ENCODE measurements at places on chromosomes 7 and 10.

DNA sequence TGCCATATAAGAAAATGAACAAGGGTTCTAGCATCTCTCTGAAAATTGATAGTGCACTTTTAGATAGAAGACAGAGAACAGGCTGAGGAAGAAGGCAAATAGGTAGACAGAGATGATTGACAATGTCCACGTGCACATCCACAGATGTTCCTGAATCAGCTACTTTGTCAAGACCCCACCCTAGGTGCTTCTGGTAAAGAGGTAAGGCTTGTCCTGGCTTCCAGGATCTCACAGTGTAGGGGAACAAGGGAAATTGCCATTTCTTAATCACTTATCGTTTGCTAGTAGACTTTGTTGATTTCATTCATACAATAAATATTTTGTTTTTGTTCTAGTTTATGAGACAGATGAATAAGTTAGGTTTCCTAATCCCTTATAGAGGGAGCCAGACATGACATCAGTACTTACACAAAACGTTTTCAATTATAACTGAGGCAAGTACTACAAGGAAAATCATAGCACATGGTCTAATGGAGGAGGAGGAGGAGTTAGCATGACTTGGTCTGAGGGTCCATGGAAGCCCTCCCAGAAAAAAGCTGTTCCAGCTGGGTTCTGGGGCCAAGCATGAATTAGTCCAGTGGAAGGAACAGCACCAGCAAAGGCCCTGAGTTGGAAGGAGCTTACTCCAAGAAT is 115.9 kb upstream of the ARID5B start:
- no peak overlapping the region for H3K4me3 ChIP-seq
- H3K27me3 ChIP-seq, result no peaks in the 10 kb centered on the region
- H3K4me1 ChIP-seq, result peaks cover 13% of the 10 kb centered on the region
- H3K36me3 ChIP-seq, result no peaks in the 10 kb centered on the region
- no peak overlapping the region for H3K27ac ChIP-seq
- DNase-seq, result no peak

DNA sequence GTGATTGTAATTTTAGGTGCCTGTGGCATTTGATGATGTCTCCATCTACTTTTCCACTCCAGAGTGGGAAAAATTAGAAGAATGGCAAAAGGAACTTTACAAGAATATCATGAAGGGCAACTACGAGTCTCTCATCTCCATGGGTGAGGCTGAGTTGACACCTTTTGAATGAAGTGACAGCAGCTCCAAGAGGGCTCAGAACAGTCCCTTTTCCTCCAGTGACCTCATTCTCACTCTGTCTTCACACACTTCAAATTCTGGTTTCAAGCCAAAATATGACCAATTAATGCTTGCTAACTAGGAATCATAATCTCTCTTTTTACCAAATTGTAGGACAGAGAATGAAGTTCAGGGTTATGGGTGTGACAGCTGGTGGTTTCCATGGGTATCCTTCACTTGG is 18.9 kb downstream of the ZNF398 start:
- H3K27me3 ChIP-seq, result no peaks in the 10 kb centered on the region
- no peak overlapping the region for H3K27ac ChIP-seq
- H3K4me3 ChIP-seq, result no peak overlapping the region

GRCh38 chr10:1179346-1180070 is 123.3 kb downstream of the WDR37 start:
- no peaks in the 10 kb centered on the region for H3K4me1 ChIP-seq
- no peak overlapping the region for H3K27ac ChIP-seq
- H3K4me3 ChIP-seq, result no peak overlapping the region

GRCh38 chr7:102230593-102230992 is 56.1 kb upstream of the SH2B2 start:
- no peak overlapping the region for H3K4me3 ChIP-seq
- H3K27ac ChIP-seq, result no peak overlapping the region

DNA sequence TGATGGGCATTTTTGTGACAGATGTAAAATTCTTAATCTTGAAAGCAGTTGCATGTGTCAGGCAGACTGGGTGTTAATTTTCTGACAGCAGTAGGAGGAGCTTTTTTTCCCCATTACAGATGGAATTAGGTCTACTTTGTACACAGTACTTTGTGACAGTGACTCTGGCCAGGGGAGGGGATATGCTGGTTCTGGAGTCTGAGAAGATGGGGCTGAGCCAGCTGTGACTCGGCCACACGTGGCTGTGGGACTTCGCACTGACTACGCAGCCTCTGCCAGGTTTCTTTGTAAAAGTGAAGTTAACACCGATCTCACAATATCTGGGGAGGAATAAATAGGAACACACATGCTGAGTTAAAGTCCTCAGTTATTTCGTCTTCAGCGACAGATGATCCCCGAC is 95.4 kb downstream of the MGMT start:
- H3K27me3 ChIP-seq, result no peaks in the 10 kb centered on the region
- no peaks in the 10 kb centered on the region for H3K4me1 ChIP-seq
- no peak for DNase-seq
- no peak overlapping the region for H3K4me3 ChIP-seq
- no peak overlapping the region for H3K27ac ChIP-seq
- H3K36me3 ChIP-seq, result no peaks in the 10 kb centered on the region

DNA sequence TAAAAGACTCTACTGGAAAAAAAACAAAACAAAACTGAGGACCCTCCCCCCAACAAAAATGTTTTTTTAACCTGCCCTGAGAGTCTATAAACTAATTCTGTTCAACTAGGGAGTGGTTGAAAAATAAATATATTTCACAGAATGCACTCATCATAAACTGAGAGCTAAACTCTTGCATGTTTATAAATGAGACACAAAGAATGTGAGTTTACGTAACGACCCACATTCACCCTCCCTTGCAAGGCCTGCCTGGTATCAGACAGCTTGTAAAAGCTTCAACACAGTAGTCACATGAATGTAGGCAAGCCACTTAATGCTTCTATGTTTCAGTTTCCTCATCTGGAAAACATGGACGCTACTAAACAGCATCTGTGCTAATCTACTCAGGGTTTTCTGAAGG is 50.3 kb downstream of the JAZF1 start:
- no peak overlapping the region for H3K4me3 ChIP-seq
- no peaks in the 10 kb centered on the region for H3K36me3 ChIP-seq
- DNase-seq, result no peak
- no peaks in the 10 kb centered on the region for H3K4me1 ChIP-seq
- no peaks in the 10 kb centered on the region for H3K27me3 ChIP-seq
- H3K27ac ChIP-seq, result no peak overlapping the region

GRCh38 chr7:158824028-158824427 is 5.3 kb downstream of the ESYT2 start:
- H3K4me3 ChIP-seq, result no peak overlapping the region
- DNase-seq, result no peak
- H3K27me3 ChIP-seq, result no peaks in the 10 kb centered on the region

Measured in A673 (cell line).